Stimulated activated CD4-positive, alpha-beta T cell treated with anti-CD3 and anti-CD28 coated beads, Interleukin-2, amount 100 ng/mL, for 4 hours (primary cell): ENCODE measurements at places on chromosomes 16 and 17.

- DNase-seq: no peak
Observed at GRCh38 chr16:55853114-55853513, 20.2 kb upstream of the CES1 start.

DNA sequence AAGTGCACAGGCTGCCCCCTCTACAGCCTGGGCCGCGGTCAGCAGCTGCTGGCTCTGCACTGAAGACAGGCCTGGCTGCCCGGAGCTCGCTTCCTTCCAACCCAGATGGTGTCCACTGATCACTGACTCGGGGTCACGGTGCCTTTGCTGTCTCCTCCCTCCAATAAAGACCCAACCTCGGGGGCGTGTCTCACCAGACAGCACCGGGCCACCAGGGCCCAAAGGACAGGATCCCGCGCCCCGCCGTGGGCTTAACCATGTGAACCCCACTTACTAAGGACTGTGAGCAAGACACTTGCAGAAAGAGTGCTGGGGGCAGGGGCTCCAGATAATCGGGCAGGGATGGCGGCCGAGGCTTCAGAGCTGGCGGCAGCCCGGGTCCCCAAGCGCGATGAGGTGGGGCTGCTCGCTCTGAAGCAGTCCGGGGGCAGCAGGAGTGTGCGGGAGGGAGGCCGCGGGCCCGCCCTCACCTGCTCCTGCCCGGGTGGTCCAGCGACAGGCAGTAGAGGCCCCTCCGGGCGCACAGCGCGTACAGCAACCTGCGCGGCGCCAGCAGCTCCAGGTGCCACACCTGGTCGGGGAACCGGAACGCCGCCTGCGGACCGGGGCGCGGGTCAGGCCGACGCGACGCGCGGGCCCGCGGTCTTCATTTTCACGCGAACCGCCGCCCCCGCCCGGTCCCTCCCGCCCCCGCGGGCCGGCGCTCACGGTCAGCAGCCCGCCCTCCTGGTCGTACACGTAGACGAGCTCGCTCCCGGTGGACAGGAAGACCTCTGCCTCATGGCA lies 502 bp downstream of the FAAP100 start:
- no peak for DNase-seq

GRCh38 chr16:76071690-76072089 lies 205.5 kb upstream of the CNTNAP4 start:
- no peak for DNase-seq

GRCh38 chr16:13594823-13595222 lies 325.1 kb upstream of the ERCC4 start:
- DNase-seq: no peak

GRCh38 chr17:72126575-72127486 lies 6.0 kb downstream of the SOX9 start:
- DNase-seq: no peak

GRCh38 chr16:87086156-87086555 lies 231.0 kb downstream of the C16orf95 start:
- DNase-seq: no peak

- DNase-seq: no peak
Observed at GRCh38 chr16:2472488-2472864, 1.4 kb downstream of the NTN3 start.

DNA sequence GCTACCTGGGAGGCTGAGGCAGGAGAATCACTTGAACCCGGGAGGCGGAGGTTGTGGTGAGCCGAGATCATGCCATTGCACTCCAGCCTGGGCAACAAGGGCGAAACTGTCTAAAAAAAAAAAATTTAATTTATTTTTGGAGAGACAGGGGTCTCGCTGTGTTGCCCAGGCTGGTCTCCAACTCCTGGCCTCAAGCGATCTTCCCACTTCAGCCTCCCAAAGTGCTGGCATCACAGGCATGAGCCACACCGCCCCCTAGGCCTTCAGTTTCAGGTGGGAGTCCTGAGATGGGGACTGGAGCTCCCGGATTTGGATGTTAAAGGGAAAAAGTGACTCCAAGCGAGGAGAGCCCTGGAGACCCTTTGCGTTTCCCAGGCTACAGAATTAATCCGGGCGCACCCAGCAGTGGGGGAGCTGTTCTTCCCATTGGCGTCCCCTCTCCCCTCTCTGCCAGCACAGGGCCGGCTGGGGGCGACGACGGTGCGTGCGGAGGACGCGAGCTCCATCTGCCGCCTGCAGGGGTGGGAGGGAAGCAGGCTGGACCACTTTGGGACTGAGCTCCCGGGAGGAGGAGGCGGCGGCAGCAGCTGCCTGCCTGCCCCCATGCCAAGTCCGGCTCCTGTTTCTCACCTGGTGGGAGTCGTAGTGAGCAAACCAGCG lies 49.3 kb upstream of the USP7 start:
- no peak for DNase-seq

- peak; percentile 87 for DNase-seq
Observed at GRCh38 chr17:39401412-39402243, at the start of gene FBXL20. TSS of gene FBXL20 (minus strand) at chr17:39401626. CDS start at chr17:39401402, 224 bp downstream.

DNA sequence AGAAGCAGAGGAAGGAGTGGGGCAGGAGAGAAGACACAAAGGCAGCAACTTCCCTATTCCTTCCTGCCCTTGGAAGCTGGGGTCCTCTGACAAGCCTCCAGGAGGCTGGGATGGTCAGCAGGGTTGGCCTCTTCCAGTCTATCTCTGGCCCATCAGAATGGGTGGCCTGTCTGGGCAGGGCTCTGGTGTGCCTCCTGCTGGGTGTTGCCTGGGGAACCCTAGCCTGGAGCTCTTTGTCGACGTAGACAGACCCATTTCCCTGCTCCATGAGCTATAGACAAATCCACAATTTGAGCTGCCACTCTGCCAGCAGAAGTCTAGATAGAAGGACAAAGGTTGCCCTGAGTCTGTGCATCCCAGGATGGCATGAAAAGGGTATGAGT lies 11.4 kb downstream of the IGFBP4 start:
- no peak for DNase-seq

GRCh38 chr17:41777574-41778188 lies 8.8 kb downstream of the JUP start:
- DNase-seq: no peak

DNA sequence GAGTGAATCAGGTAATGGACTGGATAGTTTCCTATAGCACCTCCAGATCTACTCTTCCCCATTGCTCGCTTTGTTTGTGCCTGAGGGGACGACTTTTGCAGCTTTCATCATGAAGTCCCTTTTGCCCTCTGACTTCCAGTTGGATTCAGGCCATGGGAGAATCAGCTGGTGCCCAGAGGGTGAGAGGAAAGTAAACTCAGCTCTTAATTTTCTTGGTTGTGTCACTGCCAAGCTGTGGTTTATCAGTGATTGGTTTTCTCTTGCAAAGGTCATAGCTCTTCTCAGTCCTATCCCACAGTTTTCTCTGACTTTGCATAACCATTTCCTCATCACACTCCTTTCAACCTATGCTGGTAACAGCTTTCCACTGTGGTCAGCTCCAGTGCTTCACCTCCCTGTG lies 200.1 kb downstream of the KCNJ2 start:
- no peak for DNase-seq

DNA sequence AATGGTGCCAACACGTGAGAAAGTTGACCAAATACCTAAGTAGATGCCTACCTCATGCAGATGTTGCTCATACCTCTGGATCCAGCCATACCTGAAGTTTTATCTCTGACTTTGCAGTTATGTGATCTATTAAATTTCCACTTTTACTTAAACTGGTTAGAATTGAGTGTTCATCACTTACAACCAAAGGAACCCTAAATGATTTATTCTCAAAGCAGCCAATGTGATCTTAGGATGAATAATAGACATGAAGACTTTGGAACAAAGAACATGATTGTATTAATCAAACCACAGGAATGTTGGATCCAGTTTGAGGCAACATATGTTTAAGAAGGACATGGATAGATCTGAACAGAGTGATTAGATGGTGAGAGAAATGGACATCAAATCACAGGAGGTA lies 68.7 kb downstream of the IRX6 start:
- no peak for DNase-seq

- DNase-seq: no peak
Observed at GRCh38 chr17:33050611-33051140, 59.0 kb downstream of the SPACA3 start.

DNA sequence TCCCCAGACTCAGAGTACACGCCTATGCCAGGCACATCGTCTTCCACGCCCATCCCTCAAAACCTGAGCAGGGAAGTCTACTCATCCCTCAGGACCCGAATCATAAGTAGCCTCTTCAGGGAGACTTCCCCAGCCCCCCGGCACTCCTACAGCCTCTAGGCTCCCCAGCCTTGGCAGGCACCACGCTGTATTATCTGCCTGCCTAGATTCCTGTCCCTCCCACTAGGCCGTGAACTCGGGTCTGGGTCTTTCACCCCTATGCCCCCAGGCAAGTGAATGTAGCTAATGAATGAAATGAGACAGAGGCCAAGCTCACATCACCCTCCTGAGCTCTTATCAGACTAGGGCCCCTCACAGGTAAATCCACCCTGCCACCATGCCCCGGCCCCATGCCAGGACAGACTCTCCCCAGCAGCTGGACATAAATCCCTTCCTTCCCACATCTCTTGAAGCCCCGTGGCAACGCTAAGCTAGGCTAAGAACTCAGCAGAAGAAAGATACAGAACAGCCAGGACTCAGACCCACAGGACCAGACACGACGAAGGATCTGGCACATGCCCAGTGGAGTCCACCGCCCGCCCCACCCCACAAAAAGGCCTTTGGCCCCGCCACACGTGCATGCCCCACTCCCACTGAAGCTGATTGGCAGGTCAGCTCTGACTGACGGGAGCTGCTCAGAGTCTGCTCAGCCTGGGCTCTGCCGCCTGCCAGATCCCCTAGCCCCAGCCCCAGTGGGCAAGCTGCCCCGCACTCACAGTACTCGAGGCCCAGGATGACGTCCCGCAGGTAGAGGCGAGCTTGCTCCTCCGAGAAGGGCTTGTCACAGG lies 13.0 kb downstream of the CAMKK1 start:
- no peak for DNase-seq

DNA sequence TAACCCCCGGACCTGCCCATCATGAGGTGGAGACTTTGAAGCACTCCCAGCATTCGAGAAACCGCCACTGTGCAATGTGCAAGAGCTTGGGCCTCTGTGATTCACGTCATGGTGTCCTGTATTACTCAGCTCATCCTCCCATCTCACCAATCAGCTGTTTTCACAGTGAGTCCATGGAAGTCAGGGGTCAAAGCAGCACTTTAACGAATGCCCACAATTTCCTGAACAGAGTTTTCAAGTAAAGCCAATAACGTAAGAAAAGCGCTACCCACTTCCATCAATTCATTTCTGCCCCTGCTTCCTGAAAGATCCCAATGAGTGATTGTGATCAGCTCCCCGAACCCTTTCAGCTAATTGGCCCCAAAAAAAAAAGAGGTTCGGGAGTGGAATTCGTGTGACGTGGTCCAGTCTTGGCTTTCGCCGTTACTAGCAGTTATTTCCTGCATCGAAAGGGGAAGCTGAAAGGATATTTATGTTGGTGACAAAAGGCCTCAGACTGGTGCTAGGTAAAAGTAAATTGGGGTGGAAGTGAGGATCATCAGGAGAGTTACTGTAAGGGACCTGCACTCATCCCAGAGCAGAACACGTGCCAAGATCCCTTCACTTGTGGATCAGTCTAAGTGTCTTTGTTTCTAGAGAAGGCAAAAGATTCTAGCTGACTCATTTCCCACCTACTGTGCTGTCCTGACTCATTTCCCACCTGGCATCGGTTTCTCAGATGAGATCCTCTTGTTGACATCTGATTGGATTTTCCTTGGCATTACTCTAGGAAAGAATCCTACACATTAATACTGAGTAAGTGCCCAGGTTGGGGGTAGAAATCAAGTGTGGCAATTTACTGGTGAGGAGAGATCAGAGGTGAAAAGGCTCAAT lies 136.7 kb upstream of the NUDT7 start:
- DNase-seq: no peak

DNA sequence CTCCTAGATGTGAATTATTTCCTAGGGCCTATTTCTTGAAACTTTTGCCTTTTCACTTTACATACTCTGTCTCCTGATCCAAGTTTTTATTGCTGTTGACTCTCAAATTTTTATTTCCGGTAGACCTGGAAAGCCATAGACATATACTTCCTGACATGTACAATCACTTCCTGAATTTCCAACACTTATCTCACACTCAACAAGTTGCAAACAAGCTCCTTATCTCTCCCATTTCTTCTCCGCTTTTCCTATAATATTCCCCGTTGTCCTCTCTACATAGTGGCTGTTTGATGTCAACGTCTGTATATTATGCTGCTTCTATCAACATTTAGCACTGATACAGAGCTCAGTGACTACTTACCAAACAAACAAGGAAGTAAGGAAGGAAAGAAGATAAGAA lies 59.3 kb downstream of the IKZF3 start:
- no peak for DNase-seq

DNA sequence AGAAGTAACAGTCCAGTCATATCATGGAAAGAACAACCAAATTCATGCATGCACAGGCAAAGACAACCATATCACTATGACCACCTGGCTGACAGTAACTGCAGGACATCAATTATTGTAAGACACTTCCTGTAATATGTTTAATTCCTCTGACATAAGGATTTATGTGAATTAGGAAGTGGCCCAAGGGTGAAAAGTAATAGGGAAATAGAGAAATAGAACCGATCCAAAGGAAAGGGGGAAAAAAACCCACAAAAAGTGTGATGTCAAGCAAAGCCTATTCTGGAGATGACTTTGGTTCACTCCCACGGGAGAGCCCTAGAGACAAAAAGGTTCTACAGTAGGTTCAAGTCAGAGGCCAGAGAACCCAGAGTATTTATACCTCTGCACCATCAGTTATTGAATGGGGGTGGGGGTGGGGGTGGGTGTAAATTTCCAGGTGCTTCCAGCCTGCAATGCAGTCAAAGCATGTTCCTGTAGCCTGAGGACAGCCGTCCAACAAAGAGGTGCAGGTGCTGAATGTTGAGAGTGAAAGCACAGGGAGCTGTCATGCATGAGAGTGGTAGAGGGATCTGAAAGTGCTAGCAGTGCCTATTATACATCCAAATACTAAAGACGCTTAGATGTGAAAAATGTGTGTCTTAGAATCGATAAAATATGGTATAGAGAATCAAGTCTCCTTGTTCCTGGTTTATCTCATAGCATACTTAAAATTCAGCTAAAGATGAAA lies 95.6 kb upstream of the HLF start:
- no peak for DNase-seq

GRCh38 chr17:32567511-32567910 lies 80.7 kb downstream of the CDK5R1 start:
- DNase-seq: no peak

GRCh38 chr16:80377096-80377956 lies 163.5 kb upstream of the DYNLRB2 start:
- DNase-seq: no peak

- DNase-seq: no peak
Observed at GRCh38 chr16:89293276-89294143, 76.0 kb downstream of the ZNF778 start.

GRCh38 chr16:82108774-82109173 lies 61.2 kb downstream of the MPHOSPH6 start:
- no peak for DNase-seq

DNA sequence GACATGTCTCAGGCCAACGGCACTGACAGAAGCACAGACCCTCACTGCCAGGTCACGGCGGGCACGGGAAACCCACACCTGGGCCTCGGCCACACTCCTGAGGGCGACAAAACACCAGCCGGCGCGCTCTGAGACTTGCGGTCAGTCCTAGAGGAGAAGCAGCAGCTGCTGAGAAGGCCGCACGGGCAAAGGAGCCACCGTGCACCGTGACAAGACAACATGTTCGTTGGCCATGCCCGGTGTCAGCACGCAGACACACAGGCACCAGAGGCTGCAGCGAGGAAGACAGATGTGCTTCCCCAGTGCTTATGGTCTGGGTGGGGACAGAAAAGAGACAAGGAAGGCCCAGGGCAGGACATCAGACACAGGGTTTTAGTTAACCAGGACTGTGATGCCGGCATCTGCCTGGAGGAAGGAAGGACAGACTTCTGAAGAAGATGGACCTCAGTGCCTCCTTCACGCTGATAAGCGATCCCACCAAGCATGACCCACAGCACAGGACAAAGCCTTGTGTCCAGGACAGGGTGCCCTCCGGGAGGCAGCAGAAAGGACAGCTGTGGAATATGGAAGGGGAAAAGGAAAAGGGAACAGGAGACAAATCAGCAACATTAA lies 84.0 kb downstream of the ANKRD11 start:
- no peak for DNase-seq
